ENCODE measurements at places on chromosomes 12 and 14. TPM values are rescaled to one million over a fixed set of nuclear protein-coding genes. Genes with fewer than 3 reads are reported as not detected.

- ATAC-seq: no peak
These were observed 109.4 kb upstream of the NOVA1 start for GRCh38 chr14:26707234-26707633.

GRCh38 chr12:12791756-12792369 lies 6.4 kb downstream of the APOLD1 start:
- no peak for ATAC-seq

DNA sequence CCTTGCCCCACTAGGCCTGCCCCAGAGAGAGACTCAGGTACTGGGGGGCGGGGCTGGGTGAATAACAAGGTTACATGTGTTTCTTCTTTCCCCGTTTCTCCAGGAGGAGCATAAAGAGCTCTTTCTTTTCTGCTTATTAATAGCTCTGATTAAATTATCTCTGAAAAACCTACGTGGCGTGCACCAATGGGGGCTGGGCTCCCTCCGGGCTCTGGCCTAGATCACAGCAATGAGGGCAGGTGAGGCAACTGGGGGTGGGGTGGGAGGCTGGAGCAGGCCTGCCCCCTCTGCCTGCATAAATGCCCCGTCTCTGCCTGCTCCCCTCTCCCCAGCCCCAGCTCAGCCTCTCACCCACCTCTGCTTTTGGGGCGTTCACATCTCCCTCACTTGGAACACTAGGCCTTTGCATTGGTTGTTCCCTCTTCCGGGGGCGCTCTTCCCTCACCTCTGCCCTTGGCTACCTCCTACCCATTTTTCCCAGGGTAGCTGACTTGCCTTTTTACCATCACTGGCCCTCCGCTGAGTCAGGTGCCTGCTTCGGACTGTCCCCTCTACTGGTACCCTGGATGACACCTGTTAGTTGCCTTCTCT lies 4.1 kb upstream of the FAM222A start:
- ATAC-seq: no peak

Gene ANO2
- 8.1 TPM for total RNA-seq

GRCh38 chr14:91946622-91947474 lies 646 bp downstream of the FBLN5 start:
- peak; percentile 37 for ATAC-seq

DNA sequence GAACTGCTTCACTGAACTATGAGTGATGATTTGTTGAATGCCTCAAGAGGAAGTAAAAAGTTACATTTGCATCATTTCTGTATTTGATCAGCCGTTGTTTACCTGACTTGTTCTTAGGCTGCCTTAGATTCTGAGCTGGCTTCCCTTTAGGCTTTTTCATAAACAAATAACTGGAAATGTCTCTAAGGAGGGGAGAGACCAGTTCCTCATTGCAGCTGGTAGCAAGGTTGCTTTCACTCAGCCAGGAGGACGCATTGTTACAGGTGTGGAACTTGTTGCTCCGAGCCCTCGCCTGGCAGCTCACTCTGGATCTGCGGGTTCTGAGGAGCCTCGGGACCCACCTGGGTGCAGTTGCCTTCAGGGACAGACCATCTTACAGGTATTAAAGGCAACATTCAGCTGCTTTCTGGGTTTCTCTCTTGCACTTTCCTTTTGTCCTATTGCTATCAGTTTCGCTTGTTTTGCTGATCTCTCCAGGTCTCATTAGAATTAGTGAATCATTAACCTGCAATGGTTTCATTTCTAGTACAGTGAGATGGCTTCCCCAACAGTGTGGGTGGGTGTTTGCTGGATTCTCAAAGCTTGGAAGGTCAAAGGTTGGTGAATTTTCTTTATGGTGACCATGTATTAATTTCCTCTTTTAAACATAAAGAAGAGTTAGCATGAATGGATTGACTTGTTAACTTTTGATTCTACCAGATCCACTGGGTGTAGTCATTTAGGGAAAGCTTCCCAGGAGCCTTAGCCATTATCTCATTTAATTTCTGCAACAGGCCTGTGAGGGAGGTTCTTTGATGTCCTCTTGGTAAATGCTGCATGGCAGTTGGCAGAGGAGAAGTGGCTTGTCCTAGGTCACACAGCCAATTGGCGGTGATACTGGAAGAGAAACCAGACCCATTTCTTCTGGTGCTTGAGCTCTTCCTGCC lies at the start of gene PLEKHG7:
Gene PLEKHG7 (plus strand): TSS at position 236 of the 926 bp plus-strand sequence. CDS start 3,643 bp downstream, outside the sequence.
- no peak for ATAC-seq

GRCh38 chr12:61750604-61751003 lies 509.6 kb upstream of the USP15 start:
- ATAC-seq: no peak

- ATAC-seq: no peak
These were observed 32.3 kb downstream of the PLEKHG3 start for GRCh38 chr14:64736271-64737169.

GRCh38 chr12:26195641-26196420 lies 458 bp downstream of the SSPN start:
- peak; percentile 70 for ATAC-seq

Gene SLC25A47
- total RNA-seq: not detected

- ATAC-seq: no peak
These were observed 901.6 kb downstream of the BCL11B start for GRCh38 chr14:98370352-98370751.

DNA sequence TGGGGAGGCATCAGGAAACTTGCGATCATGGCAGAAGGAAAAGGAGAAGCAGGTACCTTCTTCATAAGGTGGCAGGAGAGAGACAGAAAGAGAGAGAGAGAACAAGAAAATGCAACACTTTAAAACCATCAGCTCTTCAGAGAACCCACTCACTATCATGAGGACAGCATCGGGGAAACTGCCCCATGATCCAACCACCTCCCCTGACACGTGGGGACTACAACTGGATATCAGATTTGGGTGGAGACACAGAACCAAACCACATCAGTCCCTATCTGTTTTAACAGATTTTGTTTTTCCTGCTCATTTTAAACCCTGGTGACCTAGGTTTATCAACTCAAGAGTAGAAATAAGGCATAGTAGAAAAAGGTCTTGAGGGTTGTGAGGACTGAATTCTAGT lies 210.1 kb upstream of the PLXNC1 start:
- ATAC-seq: no peak

GRCh38 chr12:79689477-79690141 lies 1.2 kb downstream of the PAWR start:
- ATAC-seq: peak; percentile 3

DNA sequence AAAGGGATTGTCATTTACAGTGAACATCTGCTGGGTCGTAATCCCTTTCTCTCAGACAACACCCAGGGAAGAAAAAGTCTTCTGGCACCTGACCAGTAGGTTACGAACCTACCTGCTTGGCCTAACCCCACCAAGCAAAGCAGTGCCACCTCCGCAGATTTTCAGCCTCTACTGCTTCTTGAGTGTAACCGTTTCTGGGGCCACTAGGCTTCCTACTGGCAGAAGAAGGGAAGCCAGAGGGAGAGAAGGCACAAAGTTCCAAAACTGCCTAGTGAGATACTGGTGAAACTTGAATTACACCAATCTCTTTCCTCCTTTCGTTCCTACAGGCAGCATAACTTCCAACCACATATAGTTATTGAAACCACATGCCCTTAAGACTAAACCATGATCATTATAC lies 383.6 kb downstream of the BCAT1 start:
- ATAC-seq: no peak

Gene TAS2R14
- total RNA-seq: 7.6 TPM

GRCh38 chr12:97701901-97702300 lies 239.3 kb downstream of the RMST start:
- no peak for ATAC-seq

Gene GLIPR1L2
- 1.5 TPM for total RNA-seq

DNA sequence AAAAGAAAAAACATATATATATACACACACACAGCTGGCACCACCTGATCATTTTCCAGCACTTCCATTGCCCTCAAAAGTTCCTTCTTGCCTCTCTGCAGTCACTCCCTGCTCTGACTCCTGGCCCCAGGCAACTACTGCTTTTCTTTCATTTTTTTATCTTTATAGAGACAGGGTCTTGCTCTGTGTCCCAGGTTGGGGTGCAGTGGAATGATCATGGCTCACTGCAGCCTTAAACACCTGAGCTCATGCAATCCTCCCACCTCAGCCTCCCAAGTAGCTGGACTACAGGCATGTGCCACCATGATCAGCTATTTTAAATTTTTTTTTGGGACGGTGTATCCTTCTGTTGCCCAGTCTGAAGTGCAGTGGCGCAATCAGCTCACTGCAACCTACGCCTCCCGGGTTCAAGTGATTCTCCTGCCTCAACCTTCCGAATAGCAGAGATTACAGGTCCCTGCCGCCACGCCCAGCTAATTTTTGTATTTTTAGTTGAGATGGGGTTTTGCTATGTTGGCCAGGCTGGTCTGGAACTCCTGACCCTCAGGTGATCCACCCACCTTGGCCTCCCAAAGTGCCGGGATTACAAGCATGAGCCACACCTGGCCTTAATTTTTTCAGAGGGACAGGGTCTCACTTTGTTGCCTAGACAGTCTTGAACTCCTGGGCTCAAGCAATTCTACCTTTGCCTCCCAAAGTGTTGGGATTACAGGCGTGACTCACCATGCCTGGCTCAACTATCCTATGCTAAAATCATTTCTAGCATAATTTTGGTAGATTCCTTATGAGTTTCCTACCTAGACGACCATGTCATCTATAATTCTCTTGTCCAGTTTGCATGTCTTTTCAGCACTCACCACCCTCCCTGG lies 7.8 kb downstream of the HSP90AA1 start:
- no peak for ATAC-seq

Gene MMP19
- total RNA-seq: 29.5 TPM

Gene SIX4
- total RNA-seq: 2.4 TPM

DNA sequence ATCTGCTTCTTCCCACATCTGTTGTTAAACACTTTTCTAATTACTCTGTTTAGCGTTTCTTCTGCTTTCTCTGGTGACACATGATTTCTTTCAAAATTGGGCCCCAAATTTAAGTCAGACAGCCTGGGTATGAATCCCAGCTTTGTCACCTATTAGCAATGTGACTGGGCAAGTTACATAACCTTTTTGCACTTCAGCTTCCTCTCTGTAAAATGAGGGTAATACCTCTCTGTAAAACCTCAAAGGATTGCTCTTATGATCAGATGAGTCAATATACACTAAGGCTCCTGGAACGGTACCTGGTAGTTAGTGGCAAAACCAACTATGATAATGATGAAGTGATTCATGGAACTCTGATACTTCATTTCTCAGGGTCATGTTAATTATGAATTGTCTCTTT lies 33.0 kb downstream of the E2F7 start:
- ATAC-seq: no peak

- no peak for ATAC-seq
These were observed 1418.2 kb downstream of the AACS start for GRCh38 chr12:126483145-126484068.

Gene C12orf50
- total RNA-seq: not detected

DNA sequence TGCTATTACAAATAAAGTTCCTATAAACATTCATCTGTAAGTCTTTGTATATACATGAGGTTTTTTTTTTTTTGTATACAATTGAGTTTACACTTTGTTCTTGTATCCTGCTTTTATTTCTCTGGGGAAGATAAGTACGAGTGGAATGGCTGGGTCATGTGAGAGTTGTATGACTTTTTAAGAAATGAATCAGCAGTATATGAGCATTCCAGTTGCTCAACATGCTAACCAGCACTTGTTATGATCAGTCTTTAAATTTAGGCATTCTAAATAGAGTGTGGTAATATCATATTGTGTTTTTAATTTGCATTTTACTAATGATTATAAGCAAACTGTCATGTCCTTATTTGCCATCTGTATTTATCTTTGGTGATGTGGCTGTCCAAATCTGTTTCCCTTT lies 44.7 kb upstream of the AMIGO2 start:
- no peak for ATAC-seq

Gene SDSL
- total RNA-seq: 7.5 TPM

DNA sequence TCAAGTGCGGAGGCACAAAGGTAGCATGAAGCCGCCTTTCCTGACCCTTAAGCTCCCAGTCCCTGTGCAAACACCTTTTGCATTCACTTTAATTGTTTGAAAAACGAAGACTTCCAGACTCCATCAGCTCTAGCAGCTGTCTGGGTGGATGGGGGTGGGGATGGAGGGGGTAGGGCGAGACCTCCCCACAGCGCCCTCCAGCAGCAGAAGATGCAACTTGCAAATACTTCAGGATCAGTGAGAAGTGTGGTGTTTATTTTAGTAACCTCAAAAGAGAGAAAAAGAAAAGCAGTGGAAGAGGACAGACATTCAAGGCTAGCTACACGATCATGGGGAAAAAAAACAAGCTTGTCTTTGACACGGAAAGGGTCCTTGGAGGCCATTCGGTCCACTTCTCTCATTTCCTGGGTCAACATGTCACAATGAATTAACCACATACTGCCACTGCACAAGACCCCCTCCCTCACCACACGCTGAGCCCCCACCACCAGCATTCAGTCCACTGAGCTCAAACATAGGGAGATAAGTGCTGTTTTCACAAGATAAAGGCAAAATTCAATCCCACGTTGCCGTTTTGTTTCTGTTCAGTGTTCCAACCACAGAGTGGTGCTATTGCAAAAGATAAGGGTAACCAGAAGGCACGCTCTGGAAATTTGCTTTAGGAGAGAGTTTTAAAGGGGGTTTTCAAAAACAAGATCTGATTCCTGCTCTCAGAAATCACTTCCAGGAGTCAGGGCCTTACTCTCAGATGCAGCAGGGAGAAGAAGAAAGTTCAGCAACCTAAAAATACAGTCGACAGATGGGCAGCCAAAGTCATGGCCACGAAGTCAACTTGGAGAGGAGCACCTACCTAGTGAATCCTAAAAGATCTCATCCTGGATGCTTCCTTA lies 3.3 kb upstream of the NTF3 start:
- ATAC-seq: no peak

GRCh38 chr14:51327376-51327775 lies 87.3 kb downstream of the TMX1 start:
- ATAC-seq: no peak

DNA sequence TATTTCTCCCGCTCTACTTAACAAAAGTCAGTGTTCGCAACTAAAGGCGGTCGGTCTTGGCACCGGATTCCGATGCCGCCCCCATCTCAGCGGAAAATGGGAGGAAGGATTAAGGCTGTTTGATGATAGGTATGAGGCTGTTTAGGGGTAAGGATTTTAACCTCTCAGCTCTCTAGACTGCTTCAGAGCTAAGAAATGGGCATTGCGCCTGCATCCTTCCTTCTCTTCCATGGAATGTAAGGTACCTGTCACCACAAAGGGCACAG lies 1.4 kb downstream of the COCH start:
- ATAC-seq: no peak

DNA sequence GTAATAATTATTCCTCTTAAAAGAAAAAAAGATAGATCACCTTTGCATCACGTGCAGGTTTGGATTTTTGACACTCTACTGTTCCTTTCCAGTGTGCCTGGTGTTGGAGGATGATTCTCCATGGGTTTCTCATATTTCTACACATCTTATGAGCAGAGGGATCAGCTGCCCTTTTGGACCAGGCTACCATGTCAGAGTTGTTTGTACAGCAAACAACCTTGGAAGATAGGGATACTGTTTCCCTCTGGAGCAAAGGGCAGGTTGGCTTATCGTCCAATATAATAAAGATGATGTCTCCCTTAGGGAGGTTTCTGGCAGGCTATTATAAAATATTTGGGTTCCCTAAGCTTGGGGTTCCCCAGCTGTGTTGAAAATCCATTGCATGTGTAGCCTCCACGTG lies 42.1 kb downstream of the DAO start:
- no peak for ATAC-seq

GRCh38 chr12:2844786-2845185 lies 10.0 kb upstream of the NRIP2 start:
- ATAC-seq: no peak

- ATAC-seq: peak; percentile 95
These were observed 44.3 kb downstream of the KRT80 start for GRCh38 chr12:52147367-52147963.

Gene TEX22
- total RNA-seq: not detected

- ATAC-seq: no peak
These were observed 258.6 kb downstream of the ADAMTS20 start for GRCh38 chr12:43293396-43293795.

GRCh38 chr12:132089407-132089910 lies 54.7 kb downstream of the DDX51 start:
- ATAC-seq: no peak
